ENCODE measurements at places on chromosomes 6 and 20.

- DNase-seq: no peak
Measured at GRCh38 chr6:149483849-149484655, 762 bp downstream of the ZC3H12D start.

DNA sequence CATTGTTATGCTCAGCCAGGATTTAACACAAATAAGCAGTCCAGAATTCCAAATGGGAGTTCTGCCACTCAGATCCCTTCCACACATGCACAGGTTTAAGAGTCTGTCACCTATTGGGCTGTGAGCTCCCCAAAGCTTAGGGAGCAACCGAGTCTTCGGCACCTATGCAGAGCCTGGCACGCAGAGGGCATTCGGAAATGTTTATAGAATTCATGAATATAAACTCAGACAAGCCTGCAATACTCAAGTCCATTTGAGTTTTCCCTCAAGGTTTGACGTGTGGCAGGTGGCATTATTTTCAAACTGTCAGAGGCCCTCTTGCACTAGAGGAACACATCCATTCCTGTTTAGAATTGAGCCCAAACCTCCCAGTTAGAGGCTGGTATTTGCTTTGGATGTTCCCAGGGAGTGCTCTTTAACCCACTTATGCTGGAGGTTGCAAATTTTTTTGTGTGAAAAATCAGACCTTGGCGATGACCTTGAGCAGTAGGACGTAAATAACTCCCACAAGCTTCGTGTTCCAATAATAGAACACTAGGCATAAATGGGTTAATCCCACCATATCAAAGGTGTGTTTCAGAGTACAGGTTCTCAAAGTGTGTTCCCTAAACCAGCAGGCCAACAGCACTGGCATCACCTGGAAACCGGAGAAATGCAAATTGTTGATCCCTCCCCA, 28.1 kb downstream of the MAP1LC3A start:
- DNase-seq: no peak

GRCh38 chr6:44621846-44622245, 234.3 kb downstream of the CDC5L start:
- DNase-seq: no peak

DNA sequence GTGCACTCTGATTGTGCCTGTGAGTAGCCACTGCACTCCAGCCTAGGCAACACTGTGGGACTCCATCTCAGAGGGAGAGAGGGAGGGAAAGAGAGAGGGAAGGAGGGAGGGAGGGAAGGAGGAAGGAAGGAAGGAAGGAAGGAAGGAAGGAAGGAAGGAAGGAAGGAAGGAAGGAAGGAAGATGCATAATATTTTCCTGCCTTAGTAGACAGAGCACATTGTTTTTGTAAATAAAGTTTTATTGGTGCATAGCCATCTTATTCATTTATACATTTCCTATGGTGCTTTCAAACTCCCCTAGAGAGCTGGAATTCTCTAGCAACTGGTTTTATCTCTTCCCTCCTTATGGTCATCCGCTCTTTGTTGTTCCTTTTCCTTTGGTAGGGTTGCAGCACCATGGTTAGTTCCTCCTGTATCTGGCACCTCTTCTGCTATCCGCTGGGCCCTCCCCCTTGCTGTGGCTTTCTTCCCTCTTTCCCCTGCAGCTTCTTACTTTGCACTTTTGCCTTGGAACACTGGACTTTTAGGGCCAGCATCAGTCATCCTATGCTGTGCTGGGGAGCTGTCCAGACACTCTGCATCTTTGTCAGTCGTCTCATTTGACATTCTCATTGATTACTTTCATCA, 20.2 kb downstream of the GPR6 start:
- DNase-seq: no peak

DNA sequence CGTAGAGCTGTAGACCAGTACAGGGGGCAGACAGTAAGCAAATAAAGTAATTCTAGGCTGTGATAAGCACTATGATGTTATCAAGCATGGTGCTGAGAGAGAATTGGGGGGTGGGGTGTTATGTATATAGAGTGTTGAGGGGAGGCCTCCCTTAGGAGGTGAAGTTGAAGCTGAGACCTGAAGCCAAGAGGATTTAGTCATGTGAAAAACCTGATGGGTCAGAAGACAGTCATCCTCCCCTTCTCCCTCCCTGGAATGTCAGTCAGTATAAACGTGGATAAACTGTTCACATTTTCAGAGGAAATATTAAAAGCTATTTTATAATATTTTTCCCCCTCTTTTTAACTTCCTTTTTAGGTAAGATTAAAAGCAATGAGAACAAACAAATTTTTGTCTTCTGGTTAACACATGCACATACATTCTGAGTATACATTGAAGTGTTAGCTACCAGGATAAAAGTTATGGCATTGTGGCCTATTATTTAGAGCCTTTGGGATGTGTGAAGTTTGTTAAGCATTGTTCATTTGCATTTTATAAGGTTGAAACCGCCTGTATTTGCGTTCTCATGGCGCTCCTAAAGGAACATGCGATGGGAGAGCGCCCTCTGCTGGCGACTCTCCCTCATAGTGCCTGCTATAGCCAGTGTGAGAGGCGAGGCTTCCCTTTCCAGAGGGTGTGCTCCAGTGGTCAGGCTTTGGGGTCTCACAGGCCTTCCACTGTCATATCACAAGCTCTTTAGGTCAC, 35.4 kb upstream of the MAPK13 start:
- peak; percentile 70 for DNase-seq

- DNase-seq: no peak
Measured at GRCh38 chr20:32036252-32036651, 15.8 kb upstream of the HCK start.

GRCh38 chr20:47201074-47201730, 155.3 kb downstream of the ZMYND8 start:
- no peak for DNase-seq

DNA sequence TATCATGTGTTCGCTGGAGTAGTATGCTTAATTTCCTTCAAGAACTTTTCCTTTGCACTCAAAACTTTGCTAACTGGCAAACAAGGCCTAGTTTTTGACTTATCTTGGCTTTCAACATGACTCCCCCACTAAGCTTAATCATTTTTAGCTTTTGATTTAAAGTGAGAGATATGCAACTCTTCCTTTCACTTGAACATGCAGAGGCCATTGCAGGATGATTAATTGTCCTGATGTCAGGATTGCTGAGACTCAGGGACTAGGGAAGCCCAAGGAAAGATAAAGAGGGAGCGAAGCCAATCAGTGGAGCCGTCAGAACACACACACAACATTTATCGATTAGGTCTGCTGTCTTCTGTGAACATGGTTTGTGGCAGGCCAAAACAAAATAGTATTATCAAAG, 491.4 kb downstream of the CBLN4 start:
- DNase-seq: no peak

DNA sequence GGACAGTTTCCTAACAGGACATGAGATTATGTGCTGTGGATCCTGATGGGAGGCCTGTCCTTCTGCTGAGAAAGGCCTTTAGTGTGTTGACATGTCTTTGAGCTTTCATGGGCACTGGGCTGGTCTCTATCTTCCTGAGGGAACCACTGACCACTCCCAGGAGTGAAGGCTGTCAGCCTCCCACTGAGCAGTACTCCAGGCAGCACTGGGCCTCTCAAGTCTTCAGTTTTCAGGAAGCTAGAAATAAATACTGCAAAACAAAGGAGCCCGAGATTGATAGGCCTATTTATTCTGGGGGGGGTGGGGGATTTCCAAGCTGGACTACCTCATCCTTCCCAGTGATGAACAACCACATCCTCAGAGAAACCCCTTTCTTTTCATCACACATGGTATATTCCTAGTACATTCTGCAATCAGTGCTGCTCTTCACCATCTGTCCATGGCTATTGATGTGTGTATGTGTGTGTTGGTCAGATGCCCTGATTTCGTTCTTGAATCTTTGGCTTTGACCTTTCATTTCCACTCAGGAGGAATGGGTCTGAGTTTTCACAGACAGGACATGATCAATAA, 180.9 kb upstream of the SPTLC3 start:
- no peak for DNase-seq

DNA sequence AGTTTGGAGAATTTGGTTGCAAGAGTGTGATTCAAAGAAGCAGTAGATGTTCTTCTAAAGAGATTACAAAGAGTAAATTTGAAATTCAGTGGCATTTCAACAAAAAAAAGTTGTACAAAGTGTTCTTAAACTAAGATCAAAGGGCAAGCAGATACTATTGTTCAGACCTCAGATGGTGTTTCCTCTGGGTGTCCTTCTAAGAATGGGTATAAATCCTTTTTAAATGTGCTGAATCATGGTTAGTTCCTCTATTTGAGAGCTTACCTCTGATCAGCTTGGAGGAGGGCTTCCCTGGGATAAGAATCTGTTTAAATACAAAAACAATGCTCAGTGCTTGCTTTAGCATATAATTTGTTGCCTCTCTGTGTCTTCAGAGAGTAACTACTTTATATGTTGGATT, 6.3 kb downstream of the BMP6 start:
- no peak for DNase-seq

GRCh38 chr20:31605902-31606803, 1.1 kb downstream of the ID1 start:
- DNase-seq: no peak

DNA sequence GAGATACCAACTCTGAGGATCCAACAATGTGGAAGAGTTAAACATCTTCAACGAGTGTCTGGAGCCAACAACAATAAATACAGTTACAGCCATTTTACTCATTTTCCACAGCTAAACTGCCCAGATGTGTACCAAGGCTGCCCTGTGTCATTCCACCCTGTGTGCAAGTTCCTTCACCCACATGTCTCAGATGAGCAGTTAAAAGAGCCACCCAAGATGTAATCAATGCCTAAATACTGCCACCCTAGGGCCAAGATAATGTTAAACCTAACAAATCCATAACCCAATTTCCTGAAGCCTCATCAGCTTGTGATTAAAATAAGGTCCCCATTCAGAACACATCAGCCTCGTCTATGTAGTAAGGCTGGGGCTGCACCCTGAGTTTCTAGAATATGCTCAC, 59.9 kb downstream of the GMDS start:
- DNase-seq: no peak

DNA sequence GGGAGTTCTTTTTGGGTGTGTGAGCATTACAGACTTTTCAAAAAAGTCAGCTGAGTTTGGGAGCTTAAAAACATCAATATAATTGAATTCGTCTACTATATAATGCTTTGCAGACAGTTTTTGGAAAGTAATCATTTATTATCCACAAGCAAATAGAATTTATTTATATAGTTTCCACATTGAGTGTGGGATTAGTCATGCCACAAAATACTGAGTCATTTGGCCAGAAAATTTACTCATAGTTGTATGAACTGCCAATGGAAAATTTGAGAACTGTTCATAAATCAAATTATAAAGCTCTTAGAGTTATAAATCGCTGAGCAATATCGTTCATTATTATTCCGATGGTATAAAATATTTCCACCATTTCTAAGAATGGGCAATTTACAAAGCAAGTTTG, 5.0 kb downstream of the BEND6 start:
- DNase-seq: peak; percentile 85

DNA sequence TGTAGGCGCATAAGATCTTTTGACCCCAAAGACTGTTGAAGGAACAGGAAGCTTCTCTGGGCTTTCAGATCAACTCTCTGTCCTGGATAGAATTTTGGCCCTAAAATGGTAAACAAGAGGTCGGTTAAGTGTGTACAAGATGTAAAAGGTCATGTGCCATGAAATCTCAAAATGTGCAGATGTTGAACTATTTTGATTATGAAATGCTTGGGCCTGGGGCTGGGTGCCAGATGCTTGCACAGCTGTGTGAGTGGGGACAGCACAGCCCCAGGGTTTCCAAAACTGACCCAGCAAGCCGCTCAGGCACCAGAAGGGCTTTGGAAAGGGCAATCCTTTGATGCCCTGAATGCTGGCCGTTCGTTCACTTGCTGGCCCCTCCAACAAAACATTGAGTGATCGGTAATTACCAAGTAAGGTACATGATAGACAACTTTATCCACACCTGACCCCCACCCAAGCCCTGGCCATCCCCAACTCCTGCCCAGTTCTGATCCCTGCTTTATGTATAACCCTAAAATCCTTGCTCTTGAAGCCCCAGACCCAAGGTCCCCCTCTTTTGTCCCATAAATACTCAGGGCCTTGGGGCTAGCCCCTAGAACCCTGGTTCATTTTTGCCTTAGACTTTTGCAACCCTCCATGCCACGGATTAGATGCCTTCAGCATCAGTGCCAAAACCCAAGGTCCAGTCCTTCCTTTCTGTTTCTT, 1.9 kb downstream of the TMEM239 start:
- no peak for DNase-seq

- no peak for DNase-seq
Measured at GRCh38 chr6:167795321-167795811, 31.3 kb upstream of the AFDN start.

GRCh38 chr6:72649032-72649984, 27.4 kb downstream of the KCNQ5 start:
- peak; percentile 94 for DNase-seq

- DNase-seq: peak; percentile 97
Measured at GRCh38 chr6:129490521-129491255, 219.3 kb downstream of the ARHGAP18 start.

DNA sequence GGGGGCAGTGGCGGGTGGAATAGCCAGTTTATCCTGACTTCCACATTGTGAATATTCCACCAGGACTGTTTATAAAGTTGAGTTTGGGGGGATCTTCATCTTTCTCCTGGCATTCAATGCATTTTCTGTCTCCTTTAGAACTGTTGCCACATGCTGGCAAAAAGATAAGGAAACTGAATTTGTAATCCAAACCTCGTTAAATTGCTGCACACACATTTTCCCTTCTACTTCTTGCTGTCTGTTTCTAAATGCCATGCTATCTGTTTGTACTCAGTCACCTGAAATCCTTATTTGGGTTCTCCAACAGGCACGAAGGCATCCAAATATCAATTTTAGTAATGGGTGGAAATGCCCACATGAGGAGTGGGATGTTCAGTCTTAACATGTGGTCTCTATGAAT, 180.2 kb upstream of the CCN2 start:
- DNase-seq: no peak

GRCh38 chr20:1448081-1448620, 18.5 kb downstream of the NSFL1C start:
- no peak for DNase-seq
